Anterior cingulate cortex (tissue), 58 donors: ENCODE measurements at places on chromosomes 4 and X.

DNA sequence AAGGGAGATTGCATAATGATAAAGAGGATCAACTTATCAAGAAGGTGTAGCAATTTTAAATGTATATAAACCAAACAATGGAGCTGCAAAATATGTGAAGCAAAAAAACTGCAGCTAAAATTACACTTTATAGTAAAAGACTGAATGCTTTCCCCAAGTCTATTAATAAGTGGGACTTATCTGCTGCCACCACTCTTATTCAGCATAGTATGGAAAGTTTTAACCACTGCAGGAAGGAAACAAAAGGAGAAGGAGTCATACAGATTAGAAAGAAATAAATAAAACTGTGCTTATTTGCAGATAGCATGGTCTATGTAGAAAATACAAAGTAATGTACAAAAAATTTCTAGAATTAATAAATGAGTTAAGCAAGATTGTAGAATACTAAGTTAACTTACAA lies 94.1 kb upstream of the GK2 start:
- DNase-seq, result no peak

DNA sequence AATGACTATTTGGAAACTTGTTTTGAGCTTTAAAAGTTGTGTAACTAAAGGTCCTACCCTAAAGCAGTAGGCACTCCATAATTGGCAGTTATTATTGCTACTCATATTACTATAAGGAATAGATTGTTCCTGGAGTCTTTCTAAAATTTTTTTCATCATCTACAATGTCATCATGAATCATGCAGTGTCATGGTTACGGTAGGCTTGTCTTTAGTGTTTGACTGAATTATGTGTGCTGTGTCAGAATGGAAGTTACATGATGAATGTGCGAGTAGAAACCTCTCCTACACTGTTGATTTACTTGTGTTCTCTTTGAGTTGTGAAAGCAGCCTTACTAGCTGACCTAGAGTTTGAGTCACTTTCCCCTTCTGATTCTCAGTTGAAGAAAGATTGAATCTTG lies 1099.9 kb downstream of the RAPGEF2 start:
- no peak for DNase-seq

GRCh38 chr4:71713611-71714203 lies 70.2 kb downstream of the GC start:
- no peak for DNase-seq

DNA sequence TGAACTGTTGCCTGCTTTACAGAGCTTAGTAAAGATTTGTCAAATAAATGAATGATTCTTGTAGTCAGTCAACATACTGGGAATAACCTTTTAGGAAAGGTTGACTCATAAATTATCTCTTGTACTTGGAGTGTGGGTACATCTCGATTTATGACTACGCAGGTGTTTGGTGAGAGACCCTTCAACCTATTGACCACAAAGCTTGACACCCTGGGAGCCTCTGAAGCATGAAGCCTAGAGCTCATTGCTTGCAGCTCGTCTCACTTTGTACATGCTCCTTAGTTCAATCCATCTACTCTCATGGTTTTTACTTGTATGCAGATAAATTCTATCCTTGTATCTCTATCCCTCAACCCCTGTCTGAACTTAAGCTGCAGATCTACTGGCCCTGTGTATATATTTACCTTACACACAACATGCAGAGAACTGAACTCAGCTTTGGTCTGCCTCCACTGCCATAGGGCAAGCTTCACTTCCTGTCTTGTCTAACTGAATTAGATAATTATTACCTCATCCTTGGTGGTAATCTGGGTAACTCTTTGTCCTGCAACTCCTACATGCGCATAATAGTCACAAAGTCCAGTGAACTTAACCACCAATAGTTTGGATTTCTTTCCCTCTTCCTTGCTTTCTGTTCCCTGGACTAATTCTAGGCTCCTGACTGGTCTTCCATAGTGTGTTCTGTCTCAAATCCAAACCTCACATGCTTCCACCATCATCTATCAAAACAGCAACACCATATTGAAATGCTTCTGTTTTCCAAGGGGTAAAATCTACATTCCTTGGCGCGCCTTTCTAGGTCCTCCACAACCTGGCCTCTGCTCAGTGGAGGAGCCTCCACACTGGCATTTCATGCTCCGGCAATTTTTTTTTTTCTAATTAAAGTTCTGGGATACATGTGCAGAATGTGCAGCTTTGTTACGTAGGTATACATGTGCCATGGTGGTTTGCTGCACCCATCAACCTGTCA lies 32.2 kb upstream of the FAT1 start:
- no peak for DNase-seq

DNA sequence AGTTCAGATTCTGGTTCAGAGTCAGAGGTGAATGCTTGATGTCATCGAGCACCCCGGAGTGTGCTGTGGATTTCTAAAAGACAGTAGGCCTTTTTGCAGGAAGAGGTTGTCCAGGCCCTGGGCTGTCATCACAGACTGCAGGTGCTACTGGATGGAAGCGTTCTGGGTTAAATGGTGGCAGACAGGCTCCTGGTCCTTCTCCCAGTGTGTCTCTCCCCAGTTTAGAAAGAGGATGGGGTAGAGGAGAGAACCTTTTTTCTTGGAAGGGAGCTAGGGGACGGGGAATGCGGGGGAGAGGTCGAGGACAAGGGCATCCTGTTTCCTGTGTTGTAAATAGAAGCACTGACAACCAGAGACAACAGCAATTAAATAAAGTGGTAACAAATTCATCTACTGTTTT lies 102.3 kb upstream of the NUDT6 start:
- no peak for DNase-seq

DNA sequence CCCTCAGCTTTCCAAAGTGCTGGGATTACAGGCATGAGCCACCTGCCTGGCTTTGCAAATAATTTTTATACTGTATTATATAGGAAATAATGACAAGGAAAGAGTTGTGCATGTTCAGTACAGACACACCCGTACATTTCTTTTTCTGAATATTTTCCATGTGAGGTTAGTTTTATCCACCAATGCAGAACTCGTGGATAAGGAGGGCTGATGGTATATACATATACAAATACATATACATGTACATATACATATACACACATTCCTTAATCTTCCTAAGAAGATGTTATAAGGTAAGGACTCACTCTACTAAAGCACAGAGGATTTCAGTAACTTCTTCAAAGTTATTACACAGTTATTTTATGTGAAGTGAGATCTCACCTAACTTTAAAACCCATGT lies 925.8 kb downstream of the C4orf33 start:
- DNase-seq, result no peak

DNA sequence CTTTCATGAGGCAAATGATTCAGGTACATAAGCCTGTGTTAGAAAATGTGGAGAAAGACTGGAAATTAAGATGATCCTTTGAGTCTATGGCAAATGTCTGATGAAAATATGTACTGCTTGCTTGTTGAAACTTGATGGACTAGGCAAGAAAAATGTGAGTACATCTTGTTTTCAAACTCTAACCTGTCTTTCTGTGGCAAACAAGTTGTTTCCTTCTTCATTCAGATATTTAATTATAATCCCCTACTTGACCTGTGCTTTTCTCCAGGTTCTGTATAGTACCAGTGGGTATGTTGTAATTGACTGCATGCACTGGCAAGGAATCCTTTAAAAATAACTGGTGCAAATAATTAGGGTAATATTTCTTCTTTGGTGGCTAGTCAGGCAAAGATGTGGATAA lies 136.7 kb downstream of the ARHGAP24 start:
- no peak for DNase-seq

GRCh38 chrX:15749642-15750610 lies 11.9 kb downstream of the CA5B start:
- DNase-seq, result no peak
